ENCODE measurements at places on chromosomes 7 and 10.

- DNase-seq = no peak
Observed at GRCh38 chr7:143047326-143047725, 4.8 kb upstream of the OR6V1 start.

DNA sequence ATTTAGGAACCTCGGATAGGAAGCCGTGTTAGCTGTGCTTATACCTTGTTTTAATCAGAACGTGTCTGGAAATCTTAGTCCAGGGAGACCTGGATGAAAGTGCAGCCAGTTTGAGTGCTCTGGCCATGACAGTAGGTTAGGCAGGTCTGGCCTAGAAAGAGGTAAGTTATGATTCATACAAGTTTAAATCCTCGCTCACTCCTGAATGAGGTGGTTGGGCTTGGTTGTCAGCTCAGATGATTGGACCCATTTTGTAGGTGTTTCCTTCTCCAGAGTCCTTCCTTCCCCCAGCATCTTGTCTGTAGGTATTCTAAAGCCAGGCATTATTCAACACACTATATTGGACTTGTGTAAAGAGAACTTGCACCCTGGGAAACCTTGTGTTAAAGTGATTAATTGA lies 561.9 kb upstream of the GALNT17 start:
- no peak for DNase-seq

GRCh38 chr7:69882269-69882668 lies 284.0 kb downstream of the AUTS2 start:
- no peak for DNase-seq

DNA sequence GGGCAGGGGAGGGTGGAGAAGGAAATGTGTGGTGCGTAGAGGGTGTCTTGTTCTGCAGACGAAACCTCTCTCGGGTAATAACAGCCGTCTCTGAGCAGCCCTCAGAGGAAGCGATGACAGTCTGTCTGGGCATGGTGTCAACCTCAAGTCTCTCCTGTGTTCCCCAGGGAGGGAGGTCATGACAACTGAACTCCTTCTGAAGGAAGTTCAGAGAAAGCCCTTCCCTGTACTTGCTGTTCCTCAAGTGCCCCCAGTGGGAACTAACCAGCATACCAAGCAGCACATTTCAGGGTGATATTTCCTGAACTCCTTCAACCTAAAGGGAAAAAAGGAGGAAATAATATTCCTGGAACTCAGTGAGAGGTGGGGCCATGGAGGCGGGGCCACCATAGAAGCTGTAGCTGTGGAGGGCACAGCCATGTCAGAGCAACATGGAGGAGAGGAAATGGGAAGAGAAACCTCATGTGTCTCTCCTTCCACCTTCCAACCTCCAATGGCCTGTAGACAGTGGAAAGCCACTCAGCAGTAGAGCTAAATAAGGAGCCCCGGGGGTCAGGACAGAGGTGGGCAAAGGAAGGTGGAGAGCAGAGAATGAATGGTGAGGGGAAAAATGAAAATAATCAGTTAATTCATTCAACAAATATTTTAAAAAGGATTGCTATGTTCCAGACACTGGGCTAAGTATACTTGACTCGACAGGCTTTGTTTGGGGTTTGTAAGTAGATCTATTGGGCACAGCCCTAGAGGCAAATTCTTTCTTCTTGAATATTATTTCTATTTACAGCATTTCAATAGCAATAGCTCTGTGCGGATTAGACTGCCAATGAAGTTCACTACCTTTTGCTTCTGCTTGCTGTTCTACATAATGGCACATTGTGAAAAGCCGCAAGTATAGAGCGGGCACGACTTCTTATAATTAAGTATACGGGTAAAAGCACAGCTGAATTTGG lies 61.0 kb upstream of the AOAH start:
- DNase-seq = peak; percentile 12

GRCh38 chr10:104680467-104681401 lies 39.6 kb downstream of the SORCS3 start:
- DNase-seq = peak; percentile 5
